Activated CD8-positive, alpha-beta memory T cell treated with anti-CD3 and anti-CD28 coated beads for 4 hours (primary cell): ENCODE measurements at places on chromosomes 12 and 14.

GRCh38 chr14:100838493-100839314 lies 12.8 kb downstream of the MEG3 start:
- no peak for DNase-seq

DNA sequence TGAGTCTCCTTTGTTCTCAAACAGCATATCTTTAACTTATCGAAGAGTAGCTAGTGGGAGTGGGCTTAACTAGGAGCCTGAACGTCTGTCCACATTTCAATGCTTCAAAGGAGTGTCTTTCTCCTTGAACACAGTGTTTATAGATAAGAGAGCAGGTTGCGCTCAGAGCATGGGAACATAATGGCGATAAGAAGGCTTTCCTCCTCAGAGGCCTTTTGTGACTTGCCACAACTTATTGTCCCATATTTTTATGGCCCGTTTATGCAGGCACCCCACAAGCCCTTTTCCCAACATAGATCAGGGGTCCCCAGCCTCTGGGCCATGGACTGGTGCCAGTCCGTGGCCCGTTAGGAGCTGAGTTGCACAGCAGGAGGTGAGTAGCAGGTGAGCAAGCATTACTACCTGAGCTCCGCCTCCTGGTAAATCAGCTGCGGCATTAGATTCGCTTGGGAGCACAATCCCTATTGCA lies 2.6 kb upstream of the DDX47 start:
- DNase-seq = no peak

DNA sequence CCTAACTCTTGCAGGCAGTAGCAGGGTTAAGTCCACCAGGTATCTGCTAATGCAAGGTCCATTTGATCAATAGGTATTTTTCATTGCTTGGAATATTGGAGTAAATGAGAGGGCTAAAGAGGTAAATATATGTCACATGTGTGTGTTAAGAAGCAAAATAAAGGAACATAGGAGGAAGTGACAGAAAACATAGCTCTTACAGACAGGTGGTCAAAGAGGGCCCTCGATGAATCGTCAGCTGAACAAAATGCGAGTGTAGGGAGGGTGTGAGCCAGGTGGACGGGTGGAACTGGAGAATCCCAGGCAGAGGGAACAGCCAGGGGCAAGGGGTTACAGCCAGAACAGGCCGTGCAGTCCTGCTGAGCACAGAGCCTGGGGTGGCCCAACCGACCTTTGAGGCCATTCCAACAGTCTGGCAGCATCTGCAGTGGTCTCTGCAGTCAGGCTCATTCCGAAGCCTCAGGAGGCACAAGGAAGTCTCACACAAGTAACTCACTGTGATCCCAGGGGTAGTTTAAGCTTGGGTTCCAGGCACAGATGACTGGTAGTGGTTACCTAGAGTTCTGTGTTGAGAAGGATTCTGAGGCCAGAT lies 43.2 kb downstream of the CCDC88C start:
- DNase-seq = no peak

DNA sequence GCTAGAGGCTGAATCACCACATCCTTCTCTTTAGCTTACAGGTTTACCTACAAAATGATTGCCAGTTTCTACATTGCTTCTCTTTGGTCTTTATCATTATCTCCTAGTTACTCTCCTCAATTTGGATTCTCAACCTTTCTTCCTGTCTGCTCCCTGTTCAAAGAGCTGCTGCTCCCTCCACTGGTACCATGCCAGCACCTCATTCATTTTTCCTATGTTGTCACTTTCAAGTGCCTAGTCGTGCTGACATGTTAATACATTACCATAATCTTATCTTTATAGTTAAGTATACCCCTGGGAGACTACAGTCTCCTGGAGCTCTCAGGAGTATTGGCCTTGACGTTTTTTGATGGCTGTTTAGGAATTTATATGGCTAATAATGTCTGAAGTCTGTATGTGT lies 14.2 kb downstream of the FRS2 start:
- DNase-seq = no peak

GRCh38 chr12:11717519-11717961 lies 68.1 kb downstream of the ETV6 start:
- no peak for DNase-seq

GRCh38 chr12:7264538-7264937 lies 39.3 kb upstream of the ACSM4 start:
- no peak for DNase-seq

GRCh38 chr14:54803926-54804537 lies 98.6 kb downstream of the GCH1 start:
- DNase-seq = no peak

- DNase-seq = no peak
These were observed at the start of gene SLC8A3 for GRCh38 chr14:70188659-70189455. TSS of gene SLC8A3 (minus strand) at chr14:70188951. CDS start at chr14:70168422, 20,529 bp downstream.

DNA sequence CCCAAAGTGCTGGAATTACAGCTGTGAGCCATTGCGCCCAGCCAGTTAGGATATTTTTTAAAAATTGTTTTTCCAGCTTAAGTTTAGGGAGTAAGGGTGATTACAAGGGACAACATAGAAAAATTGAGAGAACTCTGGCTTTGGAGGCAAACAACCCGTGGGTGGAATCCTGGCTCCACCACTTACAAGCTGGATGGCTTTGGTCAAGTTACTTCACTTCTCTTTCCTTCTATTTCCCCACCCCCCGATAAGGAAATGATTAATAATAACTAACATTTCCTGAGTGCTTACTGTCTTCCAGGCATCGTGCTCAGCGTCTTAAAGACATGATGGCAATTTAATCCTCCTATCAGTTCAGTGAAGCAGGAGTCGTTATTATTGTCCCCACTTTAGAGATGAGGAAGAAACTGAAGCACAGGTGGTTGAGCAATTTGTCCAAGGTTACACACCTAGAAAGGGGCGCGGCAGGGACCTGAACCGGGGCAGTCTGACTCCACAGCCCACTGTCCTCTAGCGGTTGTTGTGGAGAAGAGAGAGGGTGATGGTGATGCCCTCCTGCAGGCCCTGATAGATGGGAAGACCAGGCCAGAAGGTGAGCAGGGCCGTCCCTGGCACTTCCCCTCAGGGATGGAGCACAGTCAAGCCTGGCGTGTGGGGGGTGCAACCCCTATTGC lies 16.7 kb upstream of the FAIM2 start:
- DNase-seq = no peak

GRCh38 chr12:77767756-77768343 lies 62.8 kb upstream of the NAV3 start:
- DNase-seq = no peak

- no peak for DNase-seq
These were observed 66.4 kb downstream of the PAPOLA start for GRCh38 chr14:96568621-96569020.

- DNase-seq = no peak
These were observed 38.4 kb upstream of the CCT2 start for GRCh38 chr12:69546693-69547438.

- no peak for DNase-seq
These were observed 84.7 kb downstream of the GPATCH2L start for GRCh38 chr14:76236172-76237130.

DNA sequence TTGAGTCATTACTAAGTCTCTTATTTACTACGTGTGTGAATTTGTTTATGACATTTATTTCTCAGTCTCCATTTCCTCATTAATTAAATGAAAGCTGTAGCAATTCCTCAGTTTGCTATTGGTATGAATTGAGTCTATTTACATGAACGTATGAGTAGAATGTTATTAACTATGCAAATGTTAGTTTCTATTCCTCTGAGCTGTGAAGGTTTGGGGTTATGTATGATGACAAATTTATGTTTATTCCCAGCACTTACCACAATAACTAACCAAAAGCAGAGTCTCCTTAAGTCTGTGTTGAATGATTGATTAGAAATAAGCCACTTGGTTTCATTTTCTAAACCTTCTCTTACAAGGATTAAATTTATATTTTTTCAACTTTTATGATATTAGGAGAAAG lies 1340.9 kb downstream of the FSCB start:
- no peak for DNase-seq

GRCh38 chr12:12897302-12897701 lies 5.9 kb downstream of the GPRC5A start:
- DNase-seq = no peak

DNA sequence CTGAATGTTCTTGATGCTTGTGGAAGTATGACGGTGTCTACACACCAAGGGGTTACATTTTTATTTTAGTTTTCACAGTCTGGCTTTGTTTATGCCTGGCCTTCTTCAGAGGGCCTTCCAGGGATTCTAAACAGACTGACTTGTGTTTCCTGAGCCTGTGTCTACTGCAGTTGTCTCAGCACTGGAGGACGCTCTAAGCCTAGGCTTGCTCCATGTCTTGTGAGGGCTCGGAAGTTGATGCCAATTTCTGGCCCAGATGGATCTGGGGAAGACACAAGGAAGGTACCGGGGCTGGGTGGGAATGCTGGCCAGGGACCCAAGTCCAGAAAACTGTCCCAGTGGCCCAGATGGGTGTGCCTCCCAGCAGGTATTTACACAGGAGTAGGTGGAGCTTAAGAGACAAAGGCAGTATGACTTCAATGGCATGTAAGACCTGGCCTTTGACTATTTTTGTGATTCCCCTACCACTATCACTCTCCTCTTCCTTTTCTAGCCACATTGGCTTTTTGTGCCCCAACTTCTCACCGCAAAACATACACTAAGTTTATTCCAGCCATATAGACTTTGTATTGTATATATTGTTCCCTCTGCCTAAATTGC lies 56.9 kb downstream of the GPR137C start:
- DNase-seq = no peak

GRCh38 chr12:48687592-48687991 lies 5.6 kb upstream of the KANSL2 start:
- no peak for DNase-seq

GRCh38 chr12:20472102-20472782 lies 103.9 kb downstream of the PDE3A start:
- DNase-seq = no peak

GRCh38 chr14:80679273-80679672 lies 262.3 kb downstream of the CEP128 start:
- no peak for DNase-seq

DNA sequence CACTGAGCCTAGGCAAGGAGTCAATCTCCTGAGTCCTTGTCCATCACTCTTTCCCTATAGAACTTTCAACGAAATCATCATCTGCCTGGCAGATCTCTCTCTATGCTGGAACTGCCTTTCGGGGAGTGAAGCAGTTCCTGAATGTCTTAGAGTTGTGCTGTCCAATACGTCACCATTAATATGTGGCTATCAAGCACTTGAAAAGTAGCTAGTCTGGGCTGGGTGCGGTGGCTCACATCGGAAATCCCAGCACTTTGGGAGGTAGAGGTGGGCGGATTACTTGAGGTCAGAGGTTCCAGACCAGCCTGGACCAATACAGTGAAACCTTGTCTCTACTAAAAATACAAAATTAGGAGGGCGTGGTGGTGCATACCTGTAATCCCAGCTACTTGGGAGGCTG lies 35.1 kb downstream of the NRDE2 start:
- no peak for DNase-seq

GRCh38 chr14:98692832-98693231 lies 579.2 kb downstream of the BCL11B start:
- no peak for DNase-seq

DNA sequence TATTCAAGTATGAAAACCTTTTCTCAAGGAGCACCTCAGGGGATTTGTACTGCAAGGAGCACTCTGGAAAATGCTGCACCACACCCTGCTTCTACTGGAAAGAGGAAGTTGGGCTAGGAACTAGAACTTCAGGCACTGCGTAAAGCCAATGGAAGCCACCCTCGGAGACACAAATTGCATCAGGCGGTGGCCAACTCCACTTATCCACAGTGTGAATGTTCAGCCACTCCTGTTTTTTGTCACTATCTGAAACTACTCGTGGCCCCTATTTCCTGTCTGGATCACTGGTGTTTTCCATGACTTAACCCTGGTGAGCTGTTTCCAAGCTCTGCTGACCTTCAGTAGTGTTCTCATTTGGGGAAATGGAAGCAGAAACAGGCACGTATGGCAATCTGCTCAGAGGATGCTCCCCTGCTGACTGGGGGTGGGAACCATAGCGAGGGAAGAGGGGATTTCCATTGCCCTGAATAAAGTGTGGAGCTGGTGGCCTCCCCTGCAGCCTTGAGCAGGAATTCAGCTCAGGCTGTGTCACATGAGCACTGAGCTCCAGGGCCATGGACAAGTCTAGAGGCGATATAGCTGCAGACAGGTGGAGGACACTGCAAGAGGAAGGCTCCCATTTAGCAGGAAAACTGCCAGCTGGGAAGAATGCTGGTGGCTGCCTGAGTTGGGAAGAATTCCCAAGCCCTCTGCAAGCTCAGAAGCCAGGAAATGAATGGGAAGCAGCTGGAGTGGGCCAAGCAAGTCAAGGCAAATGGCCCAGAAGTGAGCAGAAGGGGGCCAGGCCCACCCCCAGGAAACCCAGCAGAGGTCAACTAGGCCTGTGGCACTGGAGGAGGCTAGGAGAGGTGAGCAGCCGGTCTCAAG lies 50.5 kb upstream of the RAP1B start:
- DNase-seq = no peak

DNA sequence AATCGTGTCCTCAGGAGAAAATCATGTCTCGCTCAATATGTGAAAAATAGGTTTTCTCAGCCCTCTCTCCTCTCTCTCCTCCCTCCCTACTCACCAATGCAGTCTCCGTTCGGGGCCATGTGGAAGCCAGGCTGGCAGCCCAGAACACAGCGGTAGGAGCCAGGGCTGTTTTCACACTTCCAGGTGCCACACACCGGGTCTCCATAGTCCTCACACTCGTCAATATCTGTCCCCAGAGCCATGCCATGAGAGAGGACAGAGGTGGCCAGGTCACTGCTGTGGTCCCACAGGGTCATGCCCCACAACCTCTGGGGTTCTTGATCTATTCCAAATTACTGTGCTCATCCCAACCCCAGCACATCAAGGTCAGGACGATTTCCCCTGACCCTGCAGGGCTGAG lies 13.5 kb downstream of the ISCA2 start:
- no peak for DNase-seq
